ENCODE measurements at places on chromosomes 4 and X. TPM values are rescaled to one million over a fixed set of nuclear protein-coding genes. Genes with fewer than 3 reads are reported as not detected.
A peak's percentile ranks its signal among the peaks of the same experiment; 100 is the strongest.

DNA sequence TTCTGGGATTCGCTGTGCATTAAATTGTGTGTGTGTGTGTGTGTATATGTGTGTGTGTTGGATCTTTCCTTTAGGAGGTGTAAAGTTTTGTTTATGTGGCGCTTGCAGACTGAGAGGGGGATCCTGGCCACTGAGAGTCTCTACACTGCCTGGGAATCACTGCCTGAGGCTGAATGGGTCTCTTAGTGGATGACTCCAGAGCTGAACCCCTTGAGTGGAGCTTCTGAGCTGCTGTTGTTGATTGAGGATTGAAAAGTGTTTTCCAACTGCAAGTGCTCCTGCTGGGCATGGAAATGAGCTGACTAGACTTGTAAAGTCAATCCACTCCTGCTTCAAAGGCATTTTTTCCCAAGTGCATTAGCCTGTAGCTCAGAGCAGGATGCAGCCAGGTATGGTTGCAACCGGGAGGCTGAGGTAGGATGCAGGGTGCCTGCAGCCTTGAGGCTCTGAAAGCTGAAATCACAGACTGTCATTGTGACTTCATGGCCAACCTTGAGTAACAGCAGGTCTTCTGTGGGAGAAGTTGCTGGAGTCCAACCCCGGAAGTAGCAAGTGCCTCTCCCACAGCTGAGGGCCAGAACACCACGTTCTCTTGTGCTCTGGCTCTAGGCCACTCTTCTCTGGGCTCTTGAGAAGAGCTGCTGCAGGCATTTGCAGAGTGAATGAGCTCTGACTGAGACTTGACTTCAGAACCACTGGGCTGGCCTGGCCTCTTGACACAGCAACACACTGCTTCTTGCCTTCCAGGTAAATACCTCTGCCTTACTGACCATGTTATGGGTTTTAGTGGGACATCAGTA is at the start of gene TBX22:
Gene TBX22 (plus strand): TSS at position 613 of the 800 bp plus-strand sequence. CDS start 7,517 bp downstream, outside the sequence.
- no peak for DNase-seq

GRCh38 chrX:150459196-150459595 is 96.1 kb downstream of the MAMLD1 start:
- DNase-seq = no peak

- DNase-seq = peak; percentile 66
Observed at GRCh38 chr4:15003891-15004738, 1.8 kb downstream of the CPEB2 start.

DNA sequence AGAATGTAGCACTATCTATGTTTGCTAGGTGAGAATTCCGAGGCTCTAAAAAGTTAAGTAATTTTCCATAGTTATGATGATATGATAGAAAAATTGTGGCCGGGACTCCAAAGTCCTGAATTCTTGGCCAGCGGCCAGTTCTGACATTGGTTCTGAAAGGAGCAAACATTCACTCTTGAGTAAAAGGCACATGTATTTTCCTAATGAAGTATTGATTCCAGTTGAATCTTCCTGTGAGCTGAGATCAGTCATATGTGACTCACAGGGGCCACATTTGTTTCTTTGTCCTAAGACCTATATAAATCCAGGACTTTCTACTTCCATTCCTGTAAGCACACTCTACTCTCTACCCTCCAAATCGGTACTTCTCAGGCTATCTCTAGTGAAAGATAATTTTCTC is 349.9 kb downstream of the BMPR1B start:
- no peak for DNase-seq

- no peak for DNase-seq
Observed at GRCh38 chr4:149923736-149924135, 108.1 kb upstream of the IQCM start.

- DNase-seq = no peak
Observed at GRCh38 chr4:20639346-20639745, 60.9 kb upstream of the PACRGL start.

DNA sequence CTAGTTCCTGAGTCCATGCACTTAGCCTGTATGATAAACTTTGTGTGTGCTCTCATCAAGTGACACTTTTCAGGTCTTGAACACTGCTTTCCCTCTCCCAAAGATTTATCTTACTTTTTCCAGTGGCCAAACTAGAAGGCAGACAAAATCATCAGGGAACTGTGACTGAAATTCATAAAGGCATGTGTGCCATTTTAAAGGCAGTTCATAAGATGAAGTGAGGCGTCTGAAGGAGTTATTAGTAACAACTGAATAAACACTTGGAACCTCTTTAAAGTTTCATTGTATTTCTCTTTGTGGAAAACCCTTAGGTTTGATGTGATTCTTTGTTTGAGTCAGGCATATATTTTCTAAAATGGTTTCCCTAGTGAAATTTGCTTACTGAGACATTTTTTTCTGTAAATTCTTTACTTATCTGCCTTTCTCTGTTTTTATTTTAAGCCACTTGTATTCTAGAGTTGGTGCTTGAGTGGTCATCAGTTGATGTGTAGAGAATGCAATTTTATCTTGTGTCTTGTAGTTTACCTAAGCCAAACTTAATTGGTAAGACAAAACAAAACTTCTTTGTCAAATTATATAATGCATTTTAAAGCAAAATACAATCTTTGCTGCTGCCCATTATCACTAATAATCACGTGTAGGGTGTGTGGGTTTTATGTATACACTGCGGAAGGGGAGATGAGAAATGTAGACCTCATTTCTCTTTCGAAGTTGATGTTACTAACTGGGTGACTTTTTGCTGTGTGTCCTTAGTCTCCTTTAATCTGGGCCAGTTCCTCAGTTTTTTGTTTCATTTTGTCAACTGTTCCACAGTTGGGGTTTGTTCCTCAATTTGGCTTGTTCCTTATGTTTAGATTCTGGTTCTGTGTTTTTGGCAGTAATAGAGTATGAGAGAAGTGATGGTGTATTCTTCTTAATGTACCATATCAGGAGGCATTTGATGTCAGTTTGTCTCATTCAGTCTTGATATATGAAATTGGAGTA is 56.8 kb downstream of the RBPJ start:
- DNase-seq = no peak

DNA sequence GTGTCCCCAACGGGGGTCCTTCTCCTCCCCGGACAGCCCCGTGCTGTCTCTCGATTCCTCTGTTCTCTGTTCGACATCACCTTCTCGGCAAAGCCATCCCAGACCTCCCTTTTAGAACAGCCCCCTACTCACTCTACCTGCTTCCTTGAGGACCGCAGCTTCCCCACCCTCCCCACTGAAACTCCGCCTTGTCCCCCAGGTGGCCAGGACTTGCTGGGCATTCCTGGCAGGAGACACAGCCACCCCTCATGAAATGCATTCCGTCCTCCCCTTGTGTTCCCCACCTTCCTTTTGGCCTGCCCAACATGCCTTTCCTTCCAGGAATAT is 34.8 kb upstream of the GPR78 start:
- no peak for DNase-seq

- DNase-seq = no peak
Observed at GRCh38 chr4:12987284-12987683, 496.9 kb downstream of the RAB28 start.

DNA sequence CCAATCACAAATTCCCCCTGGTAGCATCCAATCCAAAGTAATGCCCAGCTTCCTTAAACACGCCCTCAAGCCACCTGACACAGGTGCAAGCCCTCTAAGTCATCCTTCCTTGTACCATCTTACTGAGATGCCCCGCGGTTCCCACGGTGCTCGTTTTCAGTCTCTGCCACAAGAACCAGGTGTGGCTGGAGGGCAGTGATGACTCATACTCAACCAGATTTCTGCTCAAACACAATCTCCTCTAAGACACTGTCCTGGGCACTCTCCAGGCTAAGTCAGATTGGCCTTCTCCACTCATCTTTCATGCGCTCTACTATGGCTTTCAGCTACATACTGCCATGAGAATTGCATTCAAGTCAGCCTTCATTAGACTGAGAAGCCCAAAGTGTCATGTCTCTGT is 3.5 kb downstream of the SH3KBP1 start:
- peak; percentile 42 for DNase-seq

- no peak for DNase-seq
Observed at GRCh38 chrX:68697465-68698125, 50.1 kb downstream of the STARD8 start.

DNA sequence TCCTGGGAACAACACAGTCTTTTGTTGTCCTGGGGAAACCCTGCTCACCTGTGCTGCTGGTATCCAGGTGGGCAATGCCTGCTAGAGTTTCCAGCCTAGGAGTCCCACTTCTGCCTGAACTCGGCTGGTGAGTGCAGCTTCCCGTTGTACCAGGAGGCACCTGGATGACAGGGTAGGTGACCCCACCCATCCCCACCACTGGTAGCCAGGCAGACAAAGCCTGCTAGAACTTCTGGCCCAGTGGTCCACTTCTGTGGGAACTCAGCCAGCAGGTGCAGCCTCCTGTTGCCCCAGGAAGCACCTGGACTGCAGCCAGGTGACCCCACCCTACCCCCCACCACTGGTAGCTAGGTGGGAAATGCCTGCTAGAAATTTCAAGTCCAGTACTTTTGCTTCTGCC is 9.7 kb upstream of the TCEAL2 start:
- DNase-seq = no peak

GRCh38 chr4:184104419-184105101 is 113.1 kb downstream of the ENPP6 start:
- DNase-seq = no peak

DNA sequence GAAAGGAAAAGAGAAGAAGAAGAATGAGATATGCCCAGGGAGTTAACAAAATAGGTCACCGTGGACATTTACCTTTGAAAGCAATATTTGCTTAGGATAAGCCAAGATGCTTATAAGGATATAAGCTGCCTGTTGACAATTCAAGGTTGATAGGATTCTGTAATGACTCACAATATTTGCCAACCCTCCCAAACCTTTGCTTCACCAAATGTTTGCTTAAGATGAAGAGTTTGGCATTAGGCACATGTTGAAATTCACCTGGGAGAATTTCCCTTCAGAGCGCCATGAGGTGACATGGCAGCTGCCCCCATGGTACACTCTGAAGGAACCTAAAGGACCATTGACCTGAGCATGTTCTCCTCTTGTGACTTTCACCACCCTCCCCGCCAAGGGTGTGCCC is 4.6 kb downstream of the PALLD start:
- no peak for DNase-seq

DNA sequence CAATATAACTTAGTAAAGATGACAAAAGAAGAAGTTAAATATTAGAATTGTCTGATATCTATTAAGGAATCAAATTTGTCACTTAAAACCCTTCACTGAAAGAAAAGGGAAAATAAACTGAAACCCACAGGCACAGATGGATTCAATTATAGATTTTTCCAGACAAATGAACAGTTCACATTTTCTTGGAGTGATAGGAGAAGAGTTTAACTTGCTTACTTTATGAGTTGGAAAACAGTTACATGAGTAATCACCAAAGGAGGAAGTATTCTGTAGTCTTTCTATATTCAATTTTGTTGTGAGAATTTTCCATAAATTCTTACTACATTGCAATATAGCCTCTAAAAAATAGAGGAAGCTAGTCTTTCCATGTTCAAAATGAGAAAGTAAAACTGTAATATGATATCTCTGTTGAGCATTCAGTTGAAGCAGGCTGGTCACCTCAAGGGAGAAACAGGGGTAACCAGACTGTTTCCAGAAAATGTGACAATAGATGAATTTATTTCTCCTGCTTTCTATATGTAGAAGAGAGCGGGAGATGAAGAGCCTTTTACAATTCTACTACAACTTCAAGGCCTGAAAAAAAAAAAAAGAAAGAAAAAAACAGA is 330.3 kb upstream of the EPHA5 start:
- no peak for DNase-seq

- DNase-seq = no peak
Observed at GRCh38 chrX:26373829-26374228, 157.9 kb downstream of the MAGEB5 start.

DNA sequence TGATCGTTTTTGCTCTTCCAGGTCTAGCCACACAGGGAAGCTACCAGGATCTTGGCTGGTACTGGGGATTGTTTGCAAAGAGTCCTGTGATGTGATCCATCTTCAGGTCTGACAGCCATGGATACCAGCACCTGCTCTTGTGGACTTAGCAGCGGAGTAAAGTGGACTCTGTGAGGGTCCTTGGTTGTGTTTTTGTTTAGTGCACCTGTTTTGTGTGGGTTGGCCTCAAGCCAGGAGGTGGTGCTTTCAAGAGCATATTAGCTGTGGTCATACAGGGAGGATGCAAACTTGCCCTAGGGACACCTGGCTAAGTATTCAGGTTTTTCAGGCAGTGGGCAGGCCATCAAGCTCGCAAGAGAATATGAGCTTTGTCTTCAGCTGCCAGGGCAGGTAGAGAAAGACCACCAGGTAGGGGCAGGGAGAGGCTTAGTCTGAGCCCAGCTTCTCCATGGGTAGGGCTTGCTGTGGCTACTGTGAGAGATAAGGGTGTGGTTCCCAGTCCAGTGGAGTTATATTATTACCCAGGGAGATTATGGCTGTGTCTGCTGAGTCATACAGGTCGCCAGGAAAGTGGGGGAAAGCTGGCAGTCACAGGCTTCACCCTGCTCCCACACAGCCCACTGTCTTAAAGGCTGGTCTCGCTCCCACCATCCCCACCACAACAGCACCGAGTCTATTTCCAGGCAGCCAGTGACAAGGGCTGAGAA is 293.7 kb downstream of the PCDH18 start:
- DNase-seq = no peak

DNA sequence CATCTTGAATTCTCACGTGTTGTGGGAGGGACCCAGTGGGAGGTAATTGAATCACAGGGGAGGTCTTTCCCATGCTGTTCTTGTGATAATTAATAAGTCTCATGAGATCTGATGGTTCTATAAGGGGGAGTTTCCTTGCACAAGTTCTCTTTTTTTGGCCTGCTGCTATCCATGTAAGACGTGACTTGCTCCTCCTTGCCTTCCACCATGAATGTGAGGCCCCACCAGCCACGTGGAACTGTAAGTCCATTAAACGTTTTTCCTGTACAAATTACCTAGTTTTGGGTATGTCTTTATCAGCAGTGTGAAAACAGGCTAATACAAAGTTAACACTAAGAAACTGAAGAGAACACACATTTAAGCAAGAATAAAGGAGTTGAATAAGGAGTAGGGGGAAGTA is 16.0 kb downstream of the TBCK start:
- DNase-seq = no peak

- no peak for DNase-seq
Observed at GRCh38 chr4:110631584-110632505, 9.0 kb upstream of the PITX2 start.

DNA sequence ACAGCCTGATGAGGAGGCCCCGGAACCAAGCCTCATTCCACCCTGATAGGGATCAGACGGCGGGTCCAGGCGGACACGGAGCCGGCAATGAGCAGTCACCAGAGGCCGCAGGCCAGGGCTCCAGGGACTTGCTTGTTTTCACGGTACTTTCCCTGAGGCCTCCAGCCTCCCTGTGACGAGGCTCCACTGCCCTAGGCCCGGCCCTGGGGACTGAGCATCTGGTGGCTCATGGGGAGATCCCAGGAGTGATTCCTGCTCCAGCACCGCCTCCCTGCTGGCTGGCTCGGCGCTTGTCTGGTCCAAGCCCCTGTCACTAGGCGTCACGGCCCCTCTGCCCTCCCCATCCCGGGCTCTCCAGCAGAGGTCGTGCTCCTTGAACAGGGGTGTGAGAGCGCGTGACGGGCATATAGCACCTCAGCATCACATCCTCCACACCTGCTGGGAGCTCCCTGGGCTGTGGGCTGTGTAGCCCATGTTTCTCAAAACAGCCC is 14.1 kb downstream of the HTRA3 start:
- no peak for DNase-seq

- no peak for DNase-seq
Observed at GRCh38 chr4:148095346-148095923, 346.8 kb downstream of the NR3C2 start.

The EBP gene
- total RNA-seq = 41.1 TPM

The LDOC1 gene
- total RNA-seq = 5.9 TPM

The PHF8 gene
- total RNA-seq = 46.1 TPM

The GYPE gene
- not detected for total RNA-seq

The PITX2 gene
- total RNA-seq = not detected

The PHOX2B gene
- total RNA-seq = not detected
